ENCODE measurements at places on chromosomes 5 and 9.

DNA sequence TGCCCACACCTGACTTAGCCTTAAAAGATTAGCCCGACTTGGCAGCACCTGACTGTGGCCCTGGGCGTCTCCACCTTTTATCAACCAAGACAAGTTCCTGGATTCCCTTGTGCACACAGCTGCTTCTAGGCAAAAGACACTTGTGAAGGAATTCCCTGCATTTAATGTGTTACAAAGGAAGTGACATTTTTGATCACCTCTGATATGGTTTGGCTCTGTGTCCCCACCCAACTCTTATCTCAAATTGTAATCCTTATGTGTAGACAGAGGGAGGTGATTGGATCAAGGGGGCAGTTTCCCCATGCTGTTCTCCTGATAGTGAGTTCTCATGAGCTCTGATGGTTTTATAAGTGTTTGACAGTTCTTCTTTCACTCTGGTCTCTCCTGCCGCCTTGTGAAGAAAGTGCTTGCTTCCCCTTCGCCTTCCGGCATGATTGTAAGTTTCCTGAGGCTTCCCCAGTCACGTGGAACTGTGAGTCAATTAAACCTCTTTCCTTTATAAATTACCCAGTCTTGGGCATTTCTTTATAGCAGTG lies 2.6 kb upstream of the CPEB4 start:
- DNase-seq = no peak

GRCh38 chr5:6269925-6270324 lies 108.4 kb downstream of the MED10 start:
- DNase-seq = no peak

- DNase-seq = no peak
Observed at GRCh38 chr5:142883025-142883424, 112.8 kb downstream of the ARHGAP26 start.

DNA sequence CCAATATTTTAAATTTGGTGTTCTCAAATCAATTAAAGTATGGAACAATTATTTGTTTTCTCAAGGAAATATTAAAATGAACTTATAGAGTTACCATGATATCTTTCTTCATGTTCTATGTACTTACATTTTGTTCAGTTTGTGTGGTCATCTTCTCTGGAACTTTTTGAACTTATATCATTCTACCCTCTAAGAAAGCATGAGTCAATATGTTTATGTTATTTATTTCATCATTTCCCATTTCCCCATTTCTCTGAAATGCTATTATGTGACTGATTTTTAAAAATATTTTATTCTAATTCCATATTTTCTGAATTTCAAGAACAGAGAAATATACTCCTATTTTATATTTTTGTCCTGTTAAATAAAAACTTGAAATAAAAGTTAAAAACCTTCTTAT lies 123.5 kb upstream of the ACOT12 start:
- DNase-seq = no peak

GRCh38 chr9:22469928-22470544 lies 23.4 kb downstream of the DMRTA1 start:
- DNase-seq = no peak

DNA sequence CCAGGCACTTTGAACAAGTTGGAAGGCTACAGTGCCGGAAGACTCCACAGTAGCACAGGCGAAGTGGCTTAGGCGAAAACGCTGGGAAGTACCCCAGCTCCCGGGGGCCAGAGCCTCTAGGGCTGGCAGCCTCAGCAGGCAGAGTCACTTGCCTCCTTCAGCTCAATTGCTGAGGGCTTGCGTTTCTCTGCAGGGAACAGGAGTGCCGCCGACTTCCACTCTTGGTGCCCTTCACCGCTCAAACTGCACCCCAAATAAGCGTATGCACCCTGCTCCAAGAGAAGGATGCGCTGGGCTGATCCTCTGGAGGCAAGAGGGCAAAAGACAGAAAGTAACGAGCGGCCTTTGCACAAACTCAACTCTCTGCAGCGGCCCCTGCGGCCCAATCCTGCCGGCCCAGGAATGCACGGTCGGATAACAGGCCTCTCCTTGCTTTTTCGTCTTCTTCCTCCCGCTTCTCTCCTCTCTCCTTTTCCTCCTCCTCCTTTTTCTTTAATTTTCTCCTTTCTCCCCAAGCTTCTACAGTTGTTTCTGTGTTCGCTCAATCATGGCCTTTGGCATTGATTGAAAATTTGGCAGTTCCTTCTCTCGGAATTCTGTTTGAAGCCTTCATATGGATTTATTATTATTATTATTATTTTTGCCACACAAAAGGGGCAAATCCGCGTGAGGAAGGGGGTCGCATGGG lies 1.1 kb upstream of the S1PR3 start:
- DNase-seq = no peak

GRCh38 chr5:87354496-87354895 lies 58.2 kb downstream of the CCNH start:
- no peak for DNase-seq

DNA sequence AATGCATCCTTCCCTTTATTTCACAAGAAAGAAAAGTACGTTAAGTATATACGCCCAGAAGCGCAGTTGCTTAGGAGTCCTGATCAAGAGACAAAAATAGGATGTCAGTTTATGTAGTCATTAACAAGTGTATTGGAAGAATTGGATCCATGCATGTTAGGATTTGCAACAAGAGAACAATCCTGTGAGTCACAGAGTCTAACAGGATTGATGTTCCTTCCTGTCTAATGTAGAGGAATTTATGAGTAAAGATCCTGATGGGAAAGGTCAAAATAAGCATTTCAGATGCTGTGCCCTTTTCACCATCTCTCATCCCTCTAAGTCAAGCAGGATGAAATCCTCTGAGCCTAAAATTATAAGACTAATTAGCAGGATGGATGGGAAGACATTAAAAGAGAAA lies 406.0 kb upstream of the GRIA1 start:
- no peak for DNase-seq

GRCh38 chr9:126611592-126612325 lies 2.0 kb upstream of the LMX1B start:
- DNase-seq = peak; percentile 43

GRCh38 chr9:72140586-72140985 lies 8.7 kb upstream of the GDA start:
- no peak for DNase-seq

GRCh38 chr5:94691949-94692348 lies 73.5 kb downstream of the SLF1 start:
- DNase-seq = no peak

DNA sequence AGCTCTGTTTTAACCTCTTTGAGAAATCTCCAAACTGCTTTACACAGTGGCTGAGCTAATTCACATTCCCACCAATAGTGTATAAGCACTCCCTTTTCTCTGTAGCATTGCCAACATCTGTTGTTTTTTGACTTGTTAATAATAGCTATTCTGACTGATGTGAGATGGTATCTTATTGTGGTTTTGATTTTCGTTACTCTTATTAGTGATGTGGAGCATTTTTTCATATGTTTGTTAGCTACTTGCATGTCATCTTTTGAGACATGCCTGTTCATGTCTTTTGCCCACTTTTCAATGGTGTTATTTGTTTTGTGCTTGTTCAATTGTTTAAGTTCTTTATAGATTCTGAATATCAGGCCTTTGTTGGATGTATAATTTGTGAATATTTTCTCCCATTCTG lies 225.2 kb upstream of the TRPC7 start:
- DNase-seq = no peak

- DNase-seq = no peak
Observed at GRCh38 chr5:78827725-78828124, 157.4 kb downstream of the ARSB start.

GRCh38 chr9:72557549-72557948 lies 36.1 kb downstream of the TMC1 start:
- peak; percentile 64 for DNase-seq

GRCh38 chr5:87361031-87361445 lies 51.7 kb downstream of the CCNH start:
- DNase-seq = no peak

GRCh38 chr5:73282383-73282782 lies 109.4 kb downstream of the TMEM174 start:
- no peak for DNase-seq

- DNase-seq = no peak
Observed at GRCh38 chr5:15233566-15233965, 266.4 kb upstream of the FBXL7 start.

DNA sequence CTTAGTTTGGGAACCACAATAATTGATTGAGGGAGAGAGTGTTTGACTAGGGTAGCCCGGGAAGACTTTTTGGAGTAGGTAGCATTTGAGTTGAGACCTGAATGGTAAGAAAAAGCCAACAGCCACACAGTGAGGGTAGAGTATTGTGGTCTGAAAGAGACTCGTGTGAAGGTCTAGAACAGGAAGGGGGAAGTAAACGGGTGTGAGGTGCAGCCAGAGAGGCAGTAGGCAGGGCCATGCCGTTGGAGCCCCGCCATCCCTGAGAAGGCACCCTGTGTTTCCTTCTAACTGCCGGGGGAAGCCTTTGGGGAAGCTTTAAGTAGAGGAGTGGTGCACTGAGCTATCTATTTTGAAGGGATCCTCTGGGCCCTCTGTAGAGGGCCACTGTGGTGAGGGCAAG lies 3.5 kb upstream of the F2RL2 start:
- no peak for DNase-seq

GRCh38 chr5:170469414-170469813 lies 34.4 kb upstream of the KCNIP1 start:
- no peak for DNase-seq

GRCh38 chr9:100211476-100211875 lies 112.4 kb downstream of the INVS start:
- no peak for DNase-seq

GRCh38 chr9:87674565-87675299 lies 51.2 kb upstream of the CTSL start:
- DNase-seq = no peak

Measured in T-helper 2 cell (primary cell).